Stimulated activated CD4-positive, alpha-beta T cell treated with anti-CD3 and anti-CD28 coated beads, Interleukin-12 subunit alpha, Interleukin-12 subunit beta, amount 100 ng/mL, for 24 hours (primary cell): ENCODE measurements at places on chromosomes 11 and 22.

DNA sequence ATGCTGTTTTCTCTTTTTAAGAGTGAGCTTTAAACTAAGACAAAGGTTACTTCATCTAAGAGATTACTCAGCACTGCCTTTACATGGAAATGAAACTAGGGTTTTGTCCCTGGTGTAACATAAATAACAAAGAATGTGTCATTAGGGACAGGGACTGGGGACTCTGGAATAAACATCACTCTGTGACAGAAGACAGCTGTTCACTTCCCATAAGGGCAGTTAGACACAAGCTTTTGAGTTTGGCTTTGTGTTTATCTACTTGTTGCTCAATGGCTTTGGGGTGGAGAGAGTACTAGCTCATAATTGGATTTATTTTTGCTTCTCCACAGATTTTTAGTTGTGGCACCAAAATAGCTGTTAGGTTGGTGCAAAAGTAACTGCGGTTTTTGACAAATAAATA is 154.5 kb downstream of the OR4C45 start:
- DNase-seq = no peak

- no peak for DNase-seq
Observed at GRCh38 chr11:12042215-12042676, 33.8 kb upstream of the DKK3 start.

DNA sequence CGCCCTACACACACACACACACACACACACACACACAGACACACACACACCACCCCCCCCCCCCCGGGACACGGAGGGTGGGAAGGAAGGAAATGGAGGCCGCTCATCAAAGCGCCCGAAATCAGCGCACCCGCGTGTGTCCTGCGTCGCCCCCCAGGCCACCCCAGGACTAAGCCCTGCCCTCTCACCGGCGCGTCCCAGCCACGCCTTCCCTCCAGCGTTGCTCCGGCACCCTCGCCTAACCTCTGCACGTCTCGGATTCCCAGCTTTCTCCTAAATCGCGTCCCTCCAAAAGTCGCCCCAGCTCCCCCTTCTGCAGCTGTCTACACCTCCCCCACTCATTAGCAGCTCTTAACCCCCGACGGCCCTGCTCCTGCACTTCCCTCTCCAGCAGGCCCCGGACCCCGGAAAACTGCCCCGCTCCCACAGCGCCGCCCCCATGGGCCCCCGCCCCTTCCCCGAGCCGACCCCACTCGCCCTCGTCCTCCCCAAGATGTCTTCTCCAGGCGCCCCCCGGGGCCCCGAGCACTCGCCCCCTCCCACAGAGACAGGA is 557 bp downstream of the PACSIN2 start:
- DNase-seq = no peak

DNA sequence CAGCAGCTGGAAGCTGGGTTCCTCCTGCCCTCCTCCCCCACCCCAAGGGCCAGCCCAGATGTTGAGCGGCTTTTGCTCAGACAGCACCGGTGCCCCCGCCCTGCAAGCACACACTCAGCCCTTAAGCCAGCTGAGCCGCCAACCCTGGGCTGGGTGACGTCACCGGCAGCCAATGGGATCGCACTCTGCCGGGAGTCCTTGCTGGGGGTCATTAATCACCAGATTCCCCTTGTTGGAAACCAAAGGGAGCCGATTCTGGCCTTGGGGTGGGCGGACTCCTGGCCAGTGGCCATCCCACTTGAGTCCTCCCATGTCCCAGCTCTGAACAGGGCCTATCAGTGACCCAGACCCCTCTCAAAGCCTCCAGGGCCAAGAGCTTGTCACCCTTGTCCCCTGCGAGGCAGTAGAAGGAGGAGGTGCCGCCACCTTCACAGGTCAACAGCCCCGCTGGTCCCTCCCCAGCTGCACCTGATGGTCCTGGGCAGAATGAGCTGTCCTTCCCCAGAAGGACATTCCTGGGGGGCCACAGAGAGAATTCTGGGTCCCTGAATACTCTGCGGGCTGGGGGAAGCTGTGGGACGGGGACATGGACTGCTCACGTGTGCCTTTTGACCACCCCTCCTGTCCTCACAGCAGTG is 7.4 kb downstream of the DUSP8 start:
- DNase-seq = no peak

DNA sequence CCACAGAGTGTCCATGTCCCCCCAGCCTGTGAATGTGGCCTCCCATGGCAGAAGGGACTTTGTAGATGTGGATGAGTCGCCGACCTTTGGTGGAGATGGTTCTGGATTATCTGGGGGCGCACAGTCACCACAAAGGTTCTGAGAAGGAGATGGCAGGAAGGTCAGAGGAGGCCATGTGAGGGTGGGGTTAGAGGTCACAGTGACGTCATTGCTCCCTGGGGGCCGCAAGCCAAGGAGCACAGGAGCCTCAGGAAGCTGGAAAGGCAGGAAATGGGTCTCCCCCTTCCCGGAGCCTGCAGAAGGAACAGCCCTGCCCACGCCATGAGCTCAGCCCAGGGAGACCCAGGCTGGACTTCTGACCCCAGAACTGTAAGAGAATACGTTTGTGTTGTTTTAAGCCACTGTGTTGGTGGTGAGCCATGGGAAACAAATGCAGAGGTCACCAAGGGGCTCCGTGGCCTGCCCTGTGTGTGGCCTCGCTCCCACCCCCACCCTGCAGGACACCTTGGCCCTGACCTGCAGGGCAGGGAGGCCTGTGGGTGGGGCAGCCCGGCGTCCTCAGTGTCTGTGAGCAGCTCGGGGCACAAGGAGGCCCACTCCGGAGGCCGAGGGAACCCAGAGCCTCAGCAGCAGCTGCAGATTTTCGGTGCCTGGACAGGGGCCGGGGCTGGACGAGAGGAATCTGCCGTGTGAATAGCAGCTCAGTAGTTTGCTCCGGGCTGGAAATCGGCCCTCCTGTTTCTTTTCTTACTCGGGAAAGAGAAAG is 32.1 kb downstream of the GRAMD4 start:
- no peak for DNase-seq

DNA sequence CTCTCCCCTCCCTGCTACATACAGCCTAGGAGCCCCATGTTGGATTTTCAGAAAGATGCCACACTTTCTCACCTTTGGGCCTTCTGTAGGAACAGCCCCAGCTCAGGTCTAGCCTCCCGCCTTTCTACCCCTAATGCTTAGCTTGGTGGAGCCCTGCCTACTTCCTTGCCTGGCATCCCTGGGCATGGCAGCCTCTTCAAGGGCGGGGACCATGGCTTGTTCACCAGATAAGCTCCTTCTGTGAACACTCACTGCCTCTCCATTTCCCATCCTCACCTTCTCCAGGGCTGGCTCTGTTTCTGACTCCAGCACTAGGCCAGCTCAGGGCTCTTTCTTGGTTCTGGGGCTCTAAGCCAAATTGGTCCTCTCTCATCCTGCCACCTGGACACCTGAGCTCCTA is 1.4 kb downstream of the SEPTIN3 start:
- no peak for DNase-seq

GRCh38 chr11:31643857-31644256 is 134.3 kb downstream of the ELP4 start:
- DNase-seq = no peak
